ENCODE measurements at places on chromosomes 16 and 17.

DNA sequence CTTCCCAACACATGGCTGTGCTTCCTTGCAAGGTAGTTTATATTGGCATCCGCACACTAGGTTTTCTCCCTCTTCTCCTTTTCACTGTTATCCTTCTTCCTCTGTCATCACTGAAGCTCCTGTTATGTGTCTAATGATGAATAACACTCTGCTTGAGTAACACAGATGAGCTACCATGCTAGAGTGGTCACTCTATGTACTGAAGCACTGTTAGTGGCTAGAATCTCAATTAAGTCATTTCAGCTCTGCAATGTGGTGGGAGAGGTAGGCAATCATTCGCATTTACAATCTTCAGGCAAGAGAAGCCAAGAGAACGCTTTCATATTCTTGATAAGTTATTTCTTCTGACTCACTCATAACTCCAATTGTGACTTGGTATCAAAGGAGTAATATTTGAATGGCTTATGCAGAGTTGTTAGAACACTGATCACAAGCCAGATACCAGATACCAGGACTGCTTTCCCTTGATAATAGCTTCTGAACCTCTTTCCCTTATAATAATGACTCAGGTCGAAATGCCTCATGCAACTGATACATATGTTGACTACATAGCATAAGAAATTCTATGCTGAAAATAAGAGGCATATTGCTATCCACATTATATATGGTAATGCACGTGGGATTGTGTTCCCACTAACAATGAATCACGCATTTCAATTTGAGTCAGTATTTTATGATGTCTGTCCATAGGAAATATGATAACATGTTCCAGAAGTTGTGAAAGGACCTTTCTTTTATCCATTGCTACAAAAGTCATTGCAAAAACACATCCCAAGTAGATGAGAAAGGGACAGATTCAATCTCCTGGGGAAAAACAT lies 158.0 kb upstream of the HS3ST3A1 start:
- DNase-seq = no peak

GRCh38 chr17:49490276-49490675 lies 4.8 kb upstream of the NGFR start:
- no peak for DNase-seq

GRCh38 chr16:87764600-87765472 lies 950 bp downstream of the KLHDC4 start:
- no peak for DNase-seq

- no peak for DNase-seq
Measured at GRCh38 chr16:83732536-83732935, 75.2 kb upstream of the HSBP1 start.

DNA sequence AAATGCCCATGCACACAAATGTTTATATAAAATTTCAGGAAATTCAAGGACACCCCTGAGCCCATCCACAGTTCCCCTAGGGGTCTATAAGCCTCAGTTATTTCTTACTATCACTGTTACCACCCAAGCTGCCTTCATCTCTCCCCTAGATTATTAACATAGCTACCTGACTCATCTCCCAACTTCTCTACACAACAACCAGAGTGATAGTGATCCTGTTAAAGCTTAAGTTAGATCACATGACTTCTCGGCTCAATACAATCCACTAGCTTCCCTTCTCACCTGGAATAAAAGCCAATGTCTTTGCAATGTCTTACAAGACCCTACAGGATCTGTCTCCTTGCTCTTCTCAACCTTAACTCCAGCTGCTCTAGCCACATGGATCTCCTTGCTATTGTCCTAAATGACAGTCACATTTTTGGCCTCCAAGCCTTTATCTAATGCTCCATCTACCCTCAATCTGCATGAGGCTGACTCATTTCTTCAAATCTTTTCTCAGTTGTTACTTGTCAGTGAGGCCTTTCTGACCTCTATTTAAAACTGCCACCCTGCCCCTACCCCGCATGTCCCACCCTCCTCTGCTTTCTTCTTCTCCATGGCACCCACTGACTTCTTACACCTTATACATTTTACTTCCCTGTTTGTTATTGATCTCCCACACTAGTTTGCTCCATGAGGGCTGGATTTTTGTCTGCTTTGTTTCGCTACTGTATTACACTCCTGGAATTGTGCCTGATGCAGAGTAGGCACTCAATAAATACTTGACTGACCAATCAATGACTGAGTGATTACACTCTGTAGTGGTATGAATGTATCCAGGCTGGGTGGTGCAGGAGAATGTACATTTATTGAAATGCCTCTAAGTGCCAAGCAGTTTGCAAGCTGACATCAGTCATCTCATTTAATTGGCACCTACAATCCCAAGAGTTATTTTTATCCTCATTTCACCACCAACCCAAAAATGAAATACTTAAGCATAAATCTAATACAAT lies 5.2 kb upstream of the LIG3 start:
- no peak for DNase-seq

- no peak for DNase-seq
Measured at GRCh38 chr16:30894540-30895368, 877 bp upstream of the BCL7C start.

- no peak for DNase-seq
Measured at GRCh38 chr16:11128211-11129141, 127.5 kb downstream of the SOCS1 start.

DNA sequence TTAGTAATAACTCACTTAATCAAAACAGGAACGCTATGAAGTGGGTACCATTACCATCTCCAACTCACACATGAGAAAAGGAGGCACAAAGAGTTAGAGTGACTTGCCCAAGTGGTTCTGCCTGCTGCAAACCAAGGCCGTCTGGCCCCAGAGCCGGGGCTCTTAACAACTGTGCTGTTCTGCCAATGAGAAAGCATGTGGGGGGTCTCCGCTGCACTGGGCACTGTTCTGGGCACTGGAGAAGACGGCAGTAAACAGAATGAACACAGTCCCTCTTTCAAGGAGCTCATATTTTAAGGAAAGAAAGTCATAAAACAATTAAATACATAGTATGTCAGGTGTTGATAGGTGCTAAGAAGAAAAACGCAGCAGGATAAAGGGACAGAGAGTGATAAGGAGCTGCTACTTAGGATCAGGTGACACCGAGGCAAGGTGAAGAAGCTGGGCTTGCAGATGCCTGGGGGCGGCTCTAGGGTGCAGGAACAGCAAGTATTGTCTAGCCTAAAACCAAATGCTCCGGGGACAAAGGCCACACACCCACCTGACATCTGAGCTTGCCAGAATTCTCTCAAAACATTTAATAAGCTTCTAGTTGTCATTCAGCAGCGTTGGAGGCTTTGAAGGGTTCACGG lies 6.5 kb downstream of the STX8 start:
- no peak for DNase-seq

DNA sequence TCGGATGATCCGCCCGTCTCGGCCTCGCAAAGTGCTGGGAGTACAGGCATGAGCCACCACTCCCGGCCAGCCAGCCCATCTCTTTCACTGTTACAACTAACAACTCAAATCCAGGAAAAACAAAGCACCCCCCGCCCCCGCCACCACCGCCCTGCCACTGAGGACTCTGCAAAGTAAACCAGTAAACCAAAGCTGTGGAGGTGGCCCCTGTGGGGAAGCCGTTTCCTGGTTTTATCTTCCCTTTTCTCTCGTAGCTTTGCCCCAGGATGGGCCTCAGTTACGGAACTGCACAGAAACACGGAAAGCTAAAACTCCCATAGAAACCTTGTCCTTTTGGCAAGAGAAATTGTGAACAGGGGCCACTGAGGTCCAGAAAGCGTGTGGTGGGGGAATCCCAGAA lies 17.5 kb downstream of the CHMP6 start:
- no peak for DNase-seq

DNA sequence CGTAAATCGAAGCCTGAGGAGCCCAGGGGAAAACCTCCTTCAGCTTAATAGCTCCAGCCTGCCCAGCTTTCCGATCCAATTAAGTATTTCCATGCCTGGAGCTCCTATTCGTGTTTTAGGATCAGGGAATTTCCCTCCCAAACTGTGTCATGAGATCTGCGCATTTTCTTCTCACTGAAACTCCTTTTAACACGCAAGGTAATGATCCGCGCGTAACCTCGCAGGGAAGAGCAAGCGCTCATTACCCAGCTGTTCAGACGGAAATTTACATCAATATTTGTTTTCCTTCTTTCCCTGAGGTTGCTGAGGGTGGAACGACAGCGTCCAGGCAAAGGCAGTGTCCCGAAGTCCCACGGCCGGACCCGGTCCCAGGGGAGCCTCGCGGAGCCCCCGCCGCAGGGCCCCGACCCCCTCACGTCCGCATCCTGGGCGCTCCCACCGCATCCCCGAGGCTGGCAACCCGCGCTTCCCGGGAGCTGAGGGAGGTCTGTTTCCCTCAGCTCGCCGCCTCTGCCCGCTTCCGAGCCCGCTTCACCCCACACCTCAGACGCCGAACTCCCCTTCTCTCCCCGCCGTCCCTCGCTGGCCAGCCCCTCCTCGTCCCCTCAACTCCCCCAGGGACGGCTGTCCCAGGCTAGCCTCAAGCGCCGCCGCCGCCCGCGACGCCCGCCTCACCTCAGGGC lies 415 bp downstream of the ABCA5 start:
- no peak for DNase-seq

DNA sequence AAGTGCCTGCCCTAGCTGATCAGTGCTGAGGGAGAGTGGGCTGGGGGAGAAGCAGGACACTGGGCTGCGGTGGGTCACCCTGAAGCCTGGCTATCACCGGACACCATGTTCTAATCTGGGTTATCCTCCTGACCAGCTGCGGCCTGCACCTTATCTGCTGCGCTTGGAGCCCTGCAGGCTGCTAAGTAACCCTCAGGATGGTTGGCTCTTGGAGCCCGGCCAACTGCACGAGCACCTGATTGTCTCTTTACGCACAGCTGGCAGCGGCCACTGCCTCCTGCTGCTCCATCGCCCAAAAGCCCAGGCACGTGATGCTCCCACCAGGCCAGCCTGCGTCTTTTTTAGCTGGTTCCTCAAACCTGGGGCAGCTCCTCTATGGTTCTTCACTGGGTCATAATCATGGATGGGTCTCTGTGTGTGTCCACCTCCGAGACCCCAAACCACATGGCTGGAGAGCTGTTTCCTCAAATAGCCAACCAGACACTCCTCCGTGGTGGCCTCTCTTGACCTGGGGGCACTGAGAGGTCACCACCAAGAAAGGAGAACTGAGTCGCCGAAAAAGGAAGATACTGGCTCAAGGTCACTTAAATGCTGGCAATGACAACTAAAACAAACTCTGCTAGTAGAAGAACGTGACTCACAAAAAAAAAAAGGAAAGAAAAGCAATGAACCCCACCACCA lies 21.7 kb downstream of the SPHK1 start:
- DNase-seq = no peak

Data from activated CD4-positive, alpha-beta T cell treated with anti-CD3 and anti-CD28 coated beads, Interleukin-2, amount 50 U/mL, for 24 hours (primary cell).